ENCODE measurements at places on chromosomes 1 and 21.

DNA sequence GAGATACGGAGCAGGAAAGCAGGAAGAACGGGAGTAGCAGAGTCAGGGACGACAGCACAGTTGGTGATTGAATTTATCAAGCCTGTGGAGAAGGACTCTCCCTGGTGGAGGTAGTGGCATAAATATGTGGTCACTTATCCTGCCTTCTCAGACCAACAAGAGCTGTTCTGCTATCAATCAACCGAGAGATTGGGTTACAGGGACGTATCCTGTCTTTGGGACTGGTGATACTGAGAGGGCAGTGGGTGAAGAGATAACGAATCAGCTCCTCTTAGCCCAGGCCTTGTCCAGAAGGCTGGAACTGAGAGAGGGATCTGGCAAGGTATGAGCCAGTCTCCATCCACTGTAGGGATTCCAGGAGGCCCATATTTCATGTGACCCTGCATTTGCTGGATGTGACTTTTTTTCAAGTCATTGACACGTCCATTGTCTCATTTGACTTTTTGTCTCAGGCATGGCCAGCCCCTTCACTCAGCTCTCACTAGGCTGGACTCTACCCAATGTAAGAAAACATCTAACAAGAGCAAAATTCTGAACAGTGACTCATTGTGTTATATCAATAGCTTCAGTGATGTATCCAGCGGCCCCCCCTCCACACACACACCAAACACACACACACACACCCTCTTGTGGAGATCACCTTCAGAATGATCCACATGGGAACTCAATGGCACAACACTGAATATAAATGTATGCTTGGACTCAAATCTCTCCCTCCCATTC lies 11.3 kb downstream of the C1orf116 start:
- DNase-seq = no peak

GRCh38 chr1:85244271-85245061 lies 15.0 kb downstream of the C1orf52 start:
- DNase-seq = no peak

GRCh38 chr1:115668579-115668978 lies 26.8 kb downstream of the VANGL1 start:
- no peak for DNase-seq

DNA sequence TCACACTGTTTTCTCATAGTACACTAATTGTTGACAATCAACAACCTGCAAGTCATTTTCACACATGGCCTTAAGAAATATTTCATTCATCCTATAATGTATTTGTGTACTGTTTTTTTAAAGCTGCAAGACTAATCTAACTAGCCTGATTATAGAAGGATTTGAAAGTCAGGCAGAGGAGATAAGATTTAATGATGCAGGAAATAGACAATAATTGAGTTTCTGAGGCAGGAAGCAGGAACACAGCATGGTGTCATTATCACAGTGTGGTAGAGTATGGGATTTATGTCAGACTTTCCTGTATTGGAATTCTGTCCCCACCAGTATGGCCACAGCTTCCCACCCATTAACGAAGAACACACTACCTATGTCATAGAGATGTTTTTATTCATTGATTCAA lies 138.8 kb downstream of the LRRC7 start:
- no peak for DNase-seq

Measured in activated CD4-positive, alpha-beta T cell treated with anti-CD3 and anti-CD28 coated beads, Interleukin-2, amount 10 ng/mL, durations not matched to agents 7 days and 5 days (primary cell).